ENCODE measurements at places on chromosomes 11 and 22.

DNA sequence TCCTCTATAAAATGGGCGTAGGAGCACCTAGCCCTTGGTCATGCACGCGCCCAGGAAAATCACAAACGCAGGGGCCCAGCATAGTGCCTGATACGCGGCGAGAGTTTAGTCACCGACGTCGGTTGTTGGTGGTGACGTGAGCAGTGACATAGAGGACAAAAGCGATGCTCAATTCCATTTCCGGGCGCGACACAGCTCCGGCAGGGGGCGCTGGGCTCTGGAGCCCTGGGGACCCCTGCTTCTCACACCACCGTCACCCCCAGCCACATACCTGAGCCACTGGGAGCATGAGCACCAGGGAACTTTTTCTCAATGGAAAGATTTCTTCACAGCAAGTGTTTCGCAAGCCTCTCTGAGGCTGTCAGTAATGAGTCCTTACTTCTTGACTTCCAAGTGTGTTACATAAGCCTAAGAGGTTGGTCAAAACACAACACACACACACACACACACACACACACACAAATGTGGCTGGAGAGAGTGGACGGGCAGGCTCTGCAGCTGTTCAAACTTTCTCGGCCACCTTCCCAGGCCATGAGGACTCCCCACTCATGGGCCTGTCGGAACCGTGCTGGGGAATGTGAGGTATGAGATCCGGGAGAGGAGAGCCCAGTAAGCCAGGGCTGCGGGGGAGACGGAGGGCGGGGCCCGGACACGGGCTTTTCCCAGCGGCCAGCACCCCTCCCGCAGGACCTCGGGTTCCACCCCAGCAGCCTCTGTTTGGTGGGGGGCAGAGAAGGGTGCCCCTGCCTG, 36.9 kb upstream of the LINC01488 start:
- DNase-seq: no peak

DNA sequence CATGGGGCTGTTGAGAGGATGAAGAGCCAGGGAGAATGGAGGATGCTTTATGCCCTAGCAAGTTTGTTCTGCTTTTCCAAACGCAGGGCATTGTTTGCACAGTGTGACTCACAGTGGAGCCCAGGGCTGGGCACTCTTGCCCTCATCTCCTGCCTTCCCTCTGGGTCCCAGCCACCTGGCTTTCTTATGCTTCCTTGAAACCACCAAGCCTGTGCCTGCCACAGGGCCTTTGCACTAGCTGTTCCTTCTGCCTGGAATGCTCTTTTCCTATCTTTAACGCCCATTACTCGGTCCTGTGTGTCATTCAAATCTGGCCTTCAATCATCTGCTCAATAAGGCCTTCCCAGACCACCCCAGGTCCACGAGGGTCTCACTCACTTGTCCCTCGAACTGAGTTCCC, 46.9 kb upstream of the RFPL3 start:
- no peak for DNase-seq

DNA sequence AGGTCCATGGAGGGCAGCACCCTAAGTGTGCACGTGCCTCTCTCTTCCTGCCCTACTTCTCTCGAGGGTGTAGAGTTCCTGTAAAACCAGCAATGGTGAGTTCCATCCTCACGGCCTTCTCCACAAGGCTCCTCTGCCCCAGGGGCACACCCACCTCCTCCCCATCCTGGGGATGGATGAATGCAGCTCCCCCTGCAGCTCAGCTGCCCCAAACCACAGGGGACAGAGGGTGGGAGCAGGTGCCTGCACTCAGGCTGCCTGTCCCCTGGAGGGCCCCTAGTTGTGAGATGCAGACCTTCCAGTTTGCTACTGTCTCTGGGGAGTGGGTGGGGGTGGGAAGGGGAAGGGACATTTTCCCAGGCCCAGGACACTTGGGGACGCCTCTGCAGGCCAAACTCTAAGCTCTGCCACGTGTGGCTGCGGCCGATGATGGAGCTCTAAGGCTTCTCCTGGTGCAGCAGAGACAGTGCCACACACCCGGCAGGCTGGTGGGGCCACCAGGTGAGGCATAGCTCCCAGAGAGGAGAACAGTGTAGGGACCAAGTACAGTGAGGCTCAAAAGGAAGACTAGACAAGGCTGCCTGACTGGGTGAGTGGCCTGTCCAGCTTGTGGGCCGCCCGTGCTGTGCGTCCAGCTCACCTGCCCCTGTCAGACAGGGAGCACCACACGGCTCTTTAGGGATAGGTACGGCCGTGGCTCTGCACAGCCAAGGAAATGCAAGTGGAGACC, 540.9 kb downstream of the TBC1D22A start:
- DNase-seq: no peak

DNA sequence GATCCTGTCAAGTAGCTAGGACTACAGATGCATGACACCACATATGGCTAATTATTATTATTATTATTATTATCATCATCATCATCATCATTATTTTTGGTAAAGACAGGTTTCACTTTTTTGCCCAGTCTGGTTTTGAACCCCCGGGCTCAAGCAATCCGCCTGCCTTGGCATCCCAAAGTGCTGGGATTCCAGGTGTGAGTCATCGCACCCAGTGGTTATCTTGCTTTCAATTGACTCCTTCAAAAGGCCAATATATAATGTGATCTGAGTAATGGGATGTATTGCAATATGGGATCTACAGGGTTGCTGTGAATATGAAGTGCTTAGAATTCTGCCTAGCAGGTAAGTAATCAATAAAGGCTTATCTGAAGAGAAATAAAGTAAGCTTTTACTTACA, 221.2 kb downstream of the SBF2 start:
- no peak for DNase-seq

GRCh38 chr11:111446404-111447111, 65.6 kb downstream of the BTG4 start:
- DNase-seq: peak; percentile 64

GRCh38 chr11:128551611-128552335, 35.6 kb downstream of the ETS1 start:
- DNase-seq: no peak

- DNase-seq: peak; percentile 15
These were observed 72.6 kb downstream of the HIPK3 start for GRCh38 chr11:33329705-33330329.

GRCh38 chr11:96119211-96119610, 195.3 kb upstream of the MTMR2 start:
- DNase-seq: no peak

GRCh38 chr22:49179886-49180682, 647.6 kb downstream of the BRD1 start:
- no peak for DNase-seq

- DNase-seq: no peak
These were observed 52.3 kb downstream of the TST start for GRCh38 chr22:36966851-36967540.

All from keratinocyte (primary cell).